ENCODE measurements at places on chromosomes 4 and X.
A peak's percentile ranks its signal among the peaks of the same experiment; 100 is the strongest.

DNA sequence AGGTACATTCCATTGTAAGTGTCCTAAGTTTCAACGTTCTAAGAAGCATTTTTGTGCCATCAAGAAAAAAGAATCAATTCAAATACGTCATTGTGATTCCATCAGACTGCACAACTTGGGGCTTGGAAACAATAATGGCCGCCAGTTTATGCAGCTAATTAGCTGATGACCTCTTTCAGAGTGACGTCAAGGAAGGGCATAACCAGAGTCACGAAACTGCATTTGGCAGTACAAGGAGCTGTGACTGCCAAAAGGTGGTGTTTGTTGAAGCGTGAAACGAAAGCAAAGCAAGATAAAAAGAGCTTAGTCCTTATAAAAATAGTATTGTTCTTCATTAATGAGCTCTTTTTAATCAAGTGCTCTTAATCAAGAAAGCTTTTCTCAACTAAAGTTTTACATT is 81.1 kb upstream of the SH3RF1 start:
- DNase-seq, result peak; percentile 2

DNA sequence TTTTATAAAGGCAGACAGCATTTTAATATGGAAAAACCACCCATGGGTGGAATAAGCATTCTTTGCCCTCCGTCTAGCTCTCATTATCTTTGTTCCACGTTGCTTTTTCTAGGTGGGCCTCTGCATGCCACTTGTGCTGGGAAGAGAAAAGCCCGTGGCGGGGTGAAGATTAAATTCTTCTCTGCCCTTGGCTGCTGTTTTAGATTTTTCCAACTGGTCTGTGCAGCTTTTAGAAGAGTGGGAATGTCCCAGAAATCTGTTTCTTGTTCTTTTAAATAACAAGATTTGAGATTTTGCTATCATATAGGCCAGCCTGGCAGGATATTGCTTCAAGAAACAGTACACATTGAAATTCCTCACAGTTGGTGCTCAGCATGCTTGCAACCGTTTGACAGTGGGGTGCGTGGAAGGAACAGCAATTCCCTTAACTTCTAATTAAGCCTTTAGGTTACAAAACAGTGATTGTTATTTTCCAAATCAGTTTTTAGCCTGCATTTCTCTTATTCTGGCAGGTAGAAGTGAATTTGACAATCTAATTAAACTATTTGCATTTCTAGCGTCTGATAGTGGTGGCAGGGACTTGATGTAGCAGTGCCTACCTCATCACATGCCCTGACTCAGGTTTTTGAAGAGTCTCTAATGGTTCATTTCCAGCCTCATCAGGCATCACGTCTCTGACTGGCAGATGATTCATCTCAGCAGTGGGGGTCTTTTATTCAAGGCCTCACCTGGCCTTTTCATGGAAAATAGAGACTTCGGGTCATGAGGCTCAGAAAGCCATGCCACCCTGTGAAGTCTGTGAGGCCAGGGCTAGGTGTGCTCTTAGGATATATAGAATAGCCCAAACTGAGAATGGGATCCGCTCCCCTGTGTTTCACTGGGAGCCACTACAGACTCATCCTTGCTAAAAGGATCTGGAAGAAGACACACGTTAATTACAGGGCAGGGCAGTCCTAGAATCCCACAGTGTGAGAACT is 50.8 kb downstream of the PPEF1 start:
- no peak for DNase-seq

DNA sequence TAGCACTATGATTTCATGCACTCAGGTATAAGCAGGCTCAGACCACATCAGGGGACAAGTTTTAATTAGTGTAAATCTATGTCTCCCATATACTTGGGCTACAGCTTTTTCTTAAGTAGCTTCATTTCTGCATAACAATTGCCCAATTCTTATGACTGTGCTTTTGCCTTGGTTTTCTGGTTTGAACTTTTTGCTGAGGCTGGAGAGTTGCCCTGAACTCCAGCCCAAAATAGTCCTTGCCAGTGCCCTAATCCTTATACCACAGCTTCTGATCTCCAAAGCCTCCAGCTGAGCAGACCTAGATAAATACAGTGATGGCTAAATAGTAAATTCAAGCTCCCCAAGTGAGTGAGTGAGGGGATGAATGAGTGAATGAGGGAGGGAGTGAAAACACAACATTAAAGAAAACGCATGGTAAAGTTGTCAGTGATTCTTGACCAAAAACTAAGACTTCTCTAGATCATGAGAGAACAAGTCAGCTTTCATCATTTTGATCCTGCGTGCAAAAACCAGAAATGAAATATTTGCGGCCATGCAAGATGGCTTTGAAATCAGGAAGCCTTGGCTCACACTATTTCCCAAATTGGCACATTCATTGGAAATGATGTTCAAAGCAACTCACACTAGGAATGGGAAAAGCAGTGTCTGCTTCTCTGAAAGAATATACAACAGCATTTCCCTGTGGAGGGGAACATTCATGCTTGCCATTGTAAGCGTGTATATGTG is 437.1 kb upstream of the CTSO start:
- DNase-seq, result no peak

- DNase-seq, result no peak
Measured at GRCh38 chr4:54954656-54955388, 170.6 kb downstream of the KDR start.

DNA sequence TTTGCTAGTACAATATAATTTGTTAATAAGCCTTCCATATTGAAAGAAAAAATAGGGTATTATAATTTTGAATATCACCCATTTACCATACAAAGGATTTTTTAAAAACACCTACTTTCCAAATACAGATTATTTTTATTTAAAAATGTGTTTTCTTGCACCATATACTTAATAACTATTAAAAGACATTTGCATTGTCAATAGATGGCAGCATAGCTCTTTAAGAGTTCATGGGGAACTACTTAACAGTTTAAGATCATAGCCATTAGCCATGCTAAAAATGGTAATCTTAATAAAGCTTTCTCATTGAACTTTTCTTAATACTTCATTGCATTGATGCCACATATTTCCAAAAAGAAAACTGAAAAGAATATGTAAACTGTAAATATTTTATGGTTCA is 1995.9 kb downstream of the C4orf33 start:
- peak; percentile 60 for DNase-seq

DNA sequence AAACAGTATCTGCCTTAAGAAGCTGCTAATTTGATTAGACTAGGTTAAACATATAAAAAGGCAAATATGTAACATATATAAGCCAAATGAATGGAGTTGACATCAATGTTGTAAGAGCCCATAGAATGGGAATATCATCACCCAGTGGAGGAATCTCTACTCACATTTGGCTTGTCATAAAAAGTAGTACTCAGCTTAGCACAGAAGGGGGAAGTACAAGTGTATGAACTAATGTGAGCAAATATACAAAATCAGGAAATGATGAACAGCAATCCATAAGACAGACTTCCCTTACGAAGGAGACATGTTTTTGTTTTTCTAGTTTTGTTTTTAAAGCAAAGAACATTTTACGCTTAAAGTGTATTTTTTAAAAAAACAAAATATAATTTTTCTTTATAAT is 74.9 kb downstream of the MAB21L2 start:
- no peak for DNase-seq

GRCh38 chrX:41828826-41829225 is 94.5 kb downstream of the CASK start:
- no peak for DNase-seq

DNA sequence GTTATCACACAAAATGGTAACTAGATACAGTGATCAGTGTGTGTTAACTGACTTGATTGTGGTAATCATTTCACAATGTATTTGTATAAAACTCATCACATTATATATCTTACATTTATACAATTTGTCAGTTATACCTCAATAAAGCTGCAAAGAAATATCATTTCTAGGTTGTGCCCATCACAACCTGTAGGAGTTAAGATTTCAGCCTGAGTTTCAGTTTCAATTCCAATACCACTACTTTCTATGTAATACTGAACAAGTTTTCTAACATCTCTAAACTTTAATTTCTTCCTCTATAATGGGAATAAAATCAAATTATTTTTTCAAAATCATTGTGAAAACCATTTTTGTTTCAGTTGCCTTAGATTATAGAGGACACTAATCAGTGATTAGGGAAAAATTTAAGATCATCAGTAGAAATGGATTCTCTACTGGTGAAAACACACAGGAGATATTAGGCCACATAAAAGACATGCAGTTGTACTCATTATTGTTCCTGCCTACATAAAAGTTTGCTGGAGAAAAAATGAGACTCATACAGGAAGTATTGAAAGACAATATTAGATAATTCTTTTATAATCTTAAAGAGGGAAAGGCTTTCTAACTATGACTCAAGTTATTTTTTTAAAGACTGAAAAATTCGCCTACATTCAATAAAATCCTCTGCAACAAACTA is 18.4 kb upstream of the TBC1D1 start:
- no peak for DNase-seq

DNA sequence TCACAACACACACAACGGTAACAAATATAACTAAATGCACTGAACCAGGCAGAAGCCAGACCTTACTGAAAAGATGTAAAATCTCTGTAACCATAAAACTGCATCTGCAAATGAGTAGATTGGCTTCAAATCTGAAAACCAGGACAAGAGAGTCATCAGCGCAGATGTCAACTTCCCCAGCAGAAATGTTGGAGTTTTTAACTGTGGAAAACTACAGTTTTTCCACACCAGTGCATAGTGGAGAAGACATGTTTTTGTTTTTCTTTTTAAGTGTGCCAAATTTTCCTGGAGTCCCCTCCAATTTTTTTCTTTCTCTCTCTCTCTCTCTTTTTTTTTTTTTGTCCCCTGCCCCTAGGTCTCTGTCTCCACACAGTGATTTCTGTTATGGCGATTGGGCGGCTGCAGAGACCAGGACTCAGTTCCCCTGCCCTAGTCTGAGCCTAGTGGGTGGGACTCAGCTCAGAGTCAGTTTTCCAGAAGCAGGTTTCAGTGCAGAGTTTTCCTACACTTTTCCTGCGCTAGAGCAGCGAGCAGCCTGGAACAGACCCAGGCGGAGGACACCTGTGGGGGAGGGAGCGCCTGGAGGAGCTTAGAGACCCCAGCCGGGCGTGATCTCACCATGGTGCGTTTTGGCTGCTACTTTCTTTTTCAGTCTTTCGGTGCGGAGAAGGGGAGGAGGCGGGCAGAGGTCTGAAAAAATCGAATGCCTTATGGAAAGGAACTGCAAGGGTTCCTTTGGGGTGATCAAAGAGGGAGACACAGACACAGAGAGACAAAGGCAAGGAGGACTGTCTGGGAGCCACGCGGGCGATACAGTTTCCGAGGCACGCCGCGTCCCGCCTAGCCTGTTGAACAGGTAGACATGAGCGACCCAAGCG is at the start of gene GUCY1A1:
Gene GUCY1A1, plus strand, starts transcription at position 505 of the 878 bp plus-strand sequence. CDS start 30,020 bp downstream, outside the sequence.
- peak; percentile 79 for DNase-seq

GRCh38 chr4:83922402-83922801 is 386.5 kb downstream of the GPAT3 start:
- DNase-seq, result no peak

DNA sequence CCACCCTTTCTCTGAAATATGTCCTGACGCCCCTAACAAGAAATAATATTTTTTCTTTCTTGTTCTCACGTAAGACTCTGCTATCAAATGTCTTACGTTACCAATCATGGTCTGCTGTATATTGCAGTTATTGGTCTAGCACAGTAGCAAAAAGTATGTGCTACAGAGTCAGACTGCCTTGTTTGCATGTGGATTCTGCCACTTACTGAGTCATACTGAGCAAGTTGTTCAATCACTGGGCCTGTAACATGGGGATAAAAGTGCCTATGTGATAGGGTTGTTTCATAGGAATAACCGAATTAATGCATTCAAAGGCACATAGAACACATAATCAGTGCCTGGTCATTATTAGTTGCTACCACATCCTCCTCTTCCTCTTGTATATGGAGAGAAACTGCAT is 14.1 kb downstream of the RPGR start:
- no peak for DNase-seq

GRCh38 chr4:125650557-125650956 is 335.8 kb downstream of the FAT4 start:
- no peak for DNase-seq

DNA sequence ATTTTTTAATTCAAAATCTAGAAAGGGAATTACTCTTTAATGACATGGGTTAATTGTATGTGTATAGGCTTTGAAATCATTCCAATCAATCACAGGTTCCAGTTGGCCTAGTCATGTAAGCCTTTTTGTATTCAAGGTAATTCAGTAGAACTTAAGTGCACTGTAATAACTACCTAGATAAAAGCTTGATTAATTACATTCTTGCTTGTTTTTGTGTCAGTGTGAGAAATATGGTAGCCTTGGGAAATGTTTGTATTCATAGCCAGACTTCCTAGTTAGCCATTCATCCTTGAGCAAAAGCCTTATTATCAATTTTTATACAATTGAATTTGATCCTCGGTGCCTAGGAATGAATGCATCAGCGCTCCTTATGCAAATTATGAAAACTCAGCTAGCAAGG is 33.5 kb downstream of the TKTL2 start:
- no peak for DNase-seq

DNA sequence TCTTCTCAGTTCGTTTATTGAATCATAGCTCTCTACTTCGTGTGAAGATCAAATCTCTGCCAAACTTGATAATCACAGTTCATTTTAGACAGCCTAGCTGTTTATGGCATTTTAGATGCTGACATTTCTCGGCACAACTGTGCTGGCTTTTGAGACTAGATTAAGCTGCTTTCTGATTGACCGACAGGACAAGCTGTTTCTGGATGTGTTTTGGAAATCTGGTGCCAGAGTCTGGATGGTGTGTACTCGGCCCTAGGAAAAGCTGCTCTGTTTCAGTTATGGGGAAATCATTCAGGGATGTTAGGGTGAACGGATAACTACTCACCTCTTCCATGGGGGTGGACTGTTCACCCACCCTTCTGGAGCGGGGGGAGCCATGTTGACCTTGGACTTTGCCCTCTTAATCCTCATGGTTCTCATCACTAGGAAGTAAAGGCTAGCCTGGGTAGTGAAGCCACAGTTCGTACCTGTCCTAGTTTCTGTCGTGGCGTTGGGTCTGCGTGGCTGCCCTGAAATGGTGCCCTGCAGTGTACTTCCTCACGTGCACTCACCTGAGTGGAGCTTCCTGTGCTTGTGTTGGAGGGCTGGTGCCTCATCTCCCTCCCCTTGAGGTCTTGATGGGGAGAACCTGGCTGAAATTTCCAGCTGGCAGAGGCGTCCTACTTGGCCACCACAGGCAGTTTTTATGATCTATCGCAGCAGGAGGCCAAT is 13.7 kb upstream of the WDR1 start:
- no peak for DNase-seq

DNA sequence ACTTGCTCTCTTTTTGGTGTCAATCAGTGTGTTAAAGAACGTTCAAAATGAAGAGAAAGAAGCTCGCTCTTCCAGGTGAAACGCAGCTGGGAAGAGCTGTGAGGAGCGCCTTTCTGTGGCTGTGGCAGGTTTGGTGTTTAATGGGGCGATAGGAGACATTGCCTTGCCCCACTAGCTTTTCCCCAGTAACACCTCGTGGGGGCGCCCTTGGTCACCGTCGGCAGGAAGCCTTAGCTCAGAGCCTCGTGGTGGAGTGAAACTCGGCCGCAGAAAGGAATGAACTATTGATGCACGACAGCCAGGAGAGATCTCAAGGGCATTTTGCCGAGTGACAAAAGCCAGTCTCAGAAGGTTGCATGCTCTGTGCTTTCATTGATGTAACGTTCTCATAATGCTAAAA is 65.1 kb downstream of the GPR143 start:
- DNase-seq, result no peak
